ENCODE measurements at places on chromosomes 16 and 17.

GRCh38 chr17:56819431-56820145 lies 14.1 kb downstream of the C17orf67 start:
- peak; percentile 46 for DNase-seq

DNA sequence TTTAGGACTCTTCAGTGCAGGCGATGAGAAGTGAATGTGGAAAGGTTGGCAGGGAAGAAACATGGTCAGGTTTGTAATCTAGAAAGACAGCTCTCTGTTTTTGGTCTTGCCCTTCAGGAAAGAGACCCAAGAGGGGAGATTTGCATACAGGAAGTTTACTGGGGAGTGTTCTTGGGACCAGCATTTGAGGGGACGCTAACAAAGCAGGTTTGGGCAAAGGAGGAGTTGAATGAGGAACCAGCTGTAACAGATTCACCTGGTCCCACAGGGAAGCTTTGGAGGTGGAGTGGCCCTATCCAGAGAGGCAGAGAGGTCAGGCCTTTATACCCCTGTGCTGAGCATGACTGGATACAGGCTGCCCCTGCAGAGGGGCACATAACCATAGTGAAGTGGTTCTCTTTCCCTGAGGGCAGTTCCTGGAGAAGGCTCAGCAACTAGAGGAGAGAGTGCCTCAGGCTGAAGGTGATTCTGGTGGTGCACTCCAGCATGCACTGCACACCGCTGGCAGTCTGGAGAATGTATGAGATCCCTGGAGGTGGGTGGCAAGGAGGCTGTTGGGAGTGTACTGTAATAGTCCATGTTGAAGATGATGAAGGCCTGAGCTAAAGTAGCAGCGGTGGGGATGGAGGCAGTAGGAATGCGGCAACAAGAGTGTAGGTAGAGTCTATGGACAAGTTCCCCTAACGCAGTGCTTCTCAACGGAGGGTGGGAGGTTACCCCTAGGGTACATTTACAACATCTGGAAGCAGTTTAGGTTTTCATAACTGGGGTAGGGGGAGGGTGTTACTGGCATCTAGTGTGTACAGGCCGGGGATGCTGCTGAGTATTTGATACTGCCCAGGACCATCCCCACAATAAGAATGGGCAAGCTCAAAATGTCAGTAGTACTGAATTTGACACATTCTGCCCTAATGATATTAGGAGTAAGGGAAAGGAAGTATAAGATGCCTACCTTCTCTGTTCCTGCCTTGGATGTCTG lies 37.2 kb downstream of the MAP2K6 start:
- no peak for DNase-seq

GRCh38 chr16:10895053-10895946 lies 18.3 kb downstream of the CIITA start:
- DNase-seq = no peak

GRCh38 chr17:80507965-80508364 lies 31.6 kb upstream of the NPTX1 start:
- DNase-seq = no peak

DNA sequence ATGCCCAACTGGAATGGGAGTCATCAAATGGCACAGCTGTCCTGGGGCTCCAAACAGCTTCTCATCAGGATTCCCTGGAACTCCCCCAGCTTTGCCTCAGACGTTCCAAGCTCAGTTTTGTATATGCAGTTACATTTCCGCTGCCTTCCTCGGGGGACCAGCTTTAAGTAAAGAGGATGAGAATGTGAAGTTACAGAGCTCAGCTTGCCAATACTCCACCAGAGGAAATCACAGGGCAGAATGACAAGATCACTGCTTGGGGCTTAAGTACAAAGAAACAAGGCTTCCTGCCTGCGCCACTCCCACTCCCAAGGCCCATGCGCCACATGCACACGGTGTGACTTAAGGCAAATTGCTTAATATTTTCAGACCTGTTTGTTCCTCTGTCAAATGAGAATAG lies 272.4 kb upstream of the CDH11 start:
- DNase-seq = no peak

DNA sequence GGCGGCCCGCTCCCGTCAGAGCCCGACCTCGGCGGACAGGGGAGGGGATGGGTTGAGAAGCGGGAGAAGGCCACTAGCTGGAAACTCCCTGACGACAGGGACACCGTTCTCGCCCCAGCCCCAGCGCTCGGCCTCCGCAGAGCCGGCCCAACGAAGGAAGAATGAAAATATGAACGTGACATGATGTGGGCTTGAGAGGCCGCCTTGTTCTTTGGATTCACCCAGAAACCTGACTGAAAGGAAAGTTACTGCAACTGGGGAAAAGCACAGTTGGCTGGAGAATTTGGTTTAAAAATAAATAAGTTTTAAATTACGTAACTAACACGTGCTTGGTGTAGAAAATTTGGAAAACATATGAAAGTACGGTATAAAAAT lies 21.1 kb downstream of the NPTX1 start:
- DNase-seq = peak; percentile 8

DNA sequence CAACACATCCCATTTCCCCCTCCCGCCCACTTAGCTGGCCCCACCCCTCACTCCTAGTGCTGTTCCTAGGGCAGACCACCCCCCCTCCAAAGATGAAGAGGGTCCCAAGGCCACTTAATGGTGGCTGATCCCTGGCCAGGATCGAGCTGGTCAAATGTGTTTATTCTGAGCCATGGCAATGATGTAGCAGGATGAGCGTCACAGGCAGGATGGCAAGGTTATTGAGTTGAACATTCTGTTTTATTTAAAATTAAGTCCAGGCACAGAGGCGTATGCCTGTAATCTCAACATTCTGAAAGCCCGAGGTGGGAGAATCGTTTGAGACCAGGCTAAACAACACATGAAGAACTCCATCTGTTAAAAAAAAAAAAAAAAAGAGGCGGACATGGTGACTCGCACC lies 12.2 kb downstream of the ZNF423 start:
- no peak for DNase-seq

- DNase-seq = no peak
Observed at GRCh38 chr16:57379579-57379978, 7.3 kb downstream of the CX3CL1 start.

DNA sequence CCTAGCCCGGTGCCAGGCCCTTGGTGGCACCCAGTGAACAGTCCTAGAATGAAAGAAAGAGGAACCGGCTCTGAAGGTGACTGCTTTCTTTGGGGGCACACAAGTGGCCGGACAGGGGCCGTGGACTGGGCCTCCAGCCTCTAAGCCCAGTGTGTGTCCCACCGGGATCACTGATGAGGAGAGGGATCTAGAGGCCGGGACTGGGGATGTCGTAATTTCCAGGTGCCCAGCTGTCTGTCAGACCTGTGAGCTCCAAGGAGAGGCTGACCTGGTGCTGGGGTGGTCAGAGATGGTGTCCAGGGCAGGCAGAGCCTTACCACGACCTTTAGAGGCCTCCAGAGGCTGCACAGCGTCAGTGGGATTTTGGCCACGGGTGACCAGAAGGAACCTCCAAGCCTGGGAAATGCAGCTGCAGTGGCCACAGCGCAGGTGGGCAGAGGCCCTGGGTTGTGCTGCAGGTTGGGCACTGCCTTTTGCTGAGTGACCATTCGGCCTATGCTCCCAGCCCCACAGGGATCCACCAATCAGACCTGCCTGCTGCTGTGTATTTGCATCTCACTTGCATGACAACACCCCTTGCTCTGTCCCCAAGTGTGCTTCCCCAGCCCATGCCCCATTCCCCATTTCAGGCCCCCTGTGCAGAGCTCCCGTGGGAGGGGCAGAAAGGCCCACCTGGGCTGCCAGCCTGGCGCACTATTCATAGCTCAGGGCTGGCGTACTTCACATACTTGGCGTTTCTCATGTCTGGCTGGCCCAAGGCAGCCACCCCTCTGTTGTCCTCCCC lies 12.5 kb downstream of the ARHGAP23 start:
- DNase-seq = no peak

DNA sequence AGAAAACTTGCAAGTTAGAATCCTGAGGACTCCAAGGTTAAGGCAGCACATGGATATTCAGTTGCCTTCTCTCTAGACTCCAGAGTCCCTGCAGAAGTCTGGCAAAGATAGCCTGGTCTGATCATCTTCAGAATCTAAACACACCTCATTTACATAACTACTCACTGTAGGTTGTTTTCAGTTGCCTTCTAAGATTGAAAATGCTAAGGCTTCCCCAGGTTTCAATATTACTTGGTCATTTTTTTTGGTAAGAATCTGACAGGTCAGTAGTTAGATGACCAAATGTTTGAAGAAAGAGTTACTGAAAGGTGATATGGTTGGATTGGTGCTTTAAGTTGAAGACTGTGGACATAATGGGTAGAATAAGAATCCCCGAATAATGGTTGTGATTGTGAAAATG lies 205.4 kb upstream of the KCNJ16 start:
- no peak for DNase-seq

Data from stimulated activated CD8-positive, alpha-beta memory T cell treated with anti-CD3 and anti-CD28 coated beads, Interleukin-4, amount 100 ng/mL, for 4 hours (primary cell).